Activated CD4-positive, alpha-beta memory T cell treated with anti-CD3 and anti-CD28 coated beads, Interleukin-2, amount 10 ng/mL, durations not matched to agents 7 days and 5 days (primary cell): ENCODE measurements at places on chromosomes 7 and 10.

DNA sequence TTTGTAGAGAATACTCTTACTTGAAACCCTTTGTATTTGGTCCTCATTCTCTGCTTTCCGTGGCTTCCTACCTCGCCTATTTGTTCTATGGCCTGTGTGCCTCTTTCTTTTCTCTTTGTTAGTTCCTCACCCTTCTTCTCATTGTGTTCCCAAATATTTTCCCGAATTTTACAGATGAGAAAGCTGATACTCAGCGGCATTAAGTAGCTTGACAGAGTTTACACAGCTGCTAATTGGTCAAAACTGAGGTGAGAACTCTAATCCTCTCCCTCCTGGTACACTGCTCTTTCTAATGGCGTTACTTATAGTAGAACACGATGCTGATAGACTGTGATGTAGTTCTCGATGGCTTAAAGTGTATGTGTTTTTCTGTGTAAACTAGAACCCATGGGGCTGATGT, 80.7 kb upstream of the HDAC9 start:
- no peak for DNase-seq

- no peak for DNase-seq
These were observed 17.6 kb downstream of the EVX1 start for GRCh38 chr7:27260211-27260610.

DNA sequence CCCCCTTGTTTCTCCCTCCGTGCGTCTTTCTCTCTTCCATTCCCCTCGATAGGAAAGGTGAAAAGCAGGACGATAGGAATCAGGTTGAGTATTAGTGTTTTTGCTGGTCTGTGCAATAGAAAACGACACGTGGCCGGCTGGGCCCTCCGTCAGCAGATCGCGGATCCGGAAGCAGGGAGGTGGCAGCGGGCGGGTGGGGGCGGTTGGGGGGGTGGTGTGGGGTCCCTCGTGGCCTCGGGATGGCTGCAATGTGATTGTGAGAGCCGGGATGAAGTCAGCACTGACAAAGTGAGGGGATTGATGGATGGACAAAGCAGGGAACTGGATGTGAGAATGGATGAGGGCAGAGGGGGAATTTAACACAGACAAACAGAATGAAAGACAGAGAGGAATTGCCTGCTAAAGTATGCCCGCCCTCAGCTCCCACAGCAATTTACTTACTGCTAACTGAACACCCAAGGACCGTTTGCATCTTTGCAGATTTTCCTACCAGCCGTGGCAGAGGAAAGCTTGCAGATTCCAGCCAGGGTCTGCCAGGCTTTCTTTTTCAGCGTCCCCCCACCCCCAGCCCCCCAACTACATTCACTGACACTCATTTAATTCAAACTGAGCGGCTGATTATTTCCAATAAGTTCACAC, 280.9 kb downstream of the LRMDA start:
- DNase-seq = no peak

GRCh38 chr7:6015917-6016652, 7.0 kb downstream of the AIMP2 start:
- no peak for DNase-seq

GRCh38 chr7:119996634-119997033, 276.3 kb upstream of the KCND2 start:
- no peak for DNase-seq

DNA sequence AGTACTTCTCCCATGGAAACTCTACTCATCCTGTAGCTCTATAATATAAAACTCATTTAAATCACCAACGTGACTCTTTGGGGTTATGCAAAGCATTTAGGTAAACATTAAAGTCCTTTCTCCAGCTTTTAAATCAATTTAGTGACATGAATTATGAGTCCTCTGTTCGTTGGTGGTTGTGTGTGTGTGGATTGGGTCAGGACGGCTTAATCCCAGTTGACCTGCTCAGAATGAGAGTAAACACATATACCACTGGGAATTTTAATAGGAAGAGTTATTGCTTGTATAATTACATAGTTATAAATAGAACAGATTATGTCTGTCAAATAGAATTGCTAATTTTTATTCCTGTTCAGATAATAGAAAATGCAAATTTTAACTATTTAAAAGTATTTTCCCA, 30.7 kb upstream of the ADCY1 start:
- no peak for DNase-seq

- no peak for DNase-seq
These were observed 40.2 kb upstream of the PDLIM1 start for GRCh38 chr10:95330966-95331453.
